Lower leg skin (tissue), 4 donors: ENCODE measurements at places on chromosomes 6 and 20. TPM values are rescaled to one million over a fixed set of nuclear protein-coding genes. Genes with fewer than 3 reads are reported as not detected.

Gene PPP1R16B
- 0.72 TPM for total RNA-seq

- no peak for DNase-seq
These were observed 269.0 kb downstream of the UST start for GRCh38 chr6:149015535-149016525.

DNA sequence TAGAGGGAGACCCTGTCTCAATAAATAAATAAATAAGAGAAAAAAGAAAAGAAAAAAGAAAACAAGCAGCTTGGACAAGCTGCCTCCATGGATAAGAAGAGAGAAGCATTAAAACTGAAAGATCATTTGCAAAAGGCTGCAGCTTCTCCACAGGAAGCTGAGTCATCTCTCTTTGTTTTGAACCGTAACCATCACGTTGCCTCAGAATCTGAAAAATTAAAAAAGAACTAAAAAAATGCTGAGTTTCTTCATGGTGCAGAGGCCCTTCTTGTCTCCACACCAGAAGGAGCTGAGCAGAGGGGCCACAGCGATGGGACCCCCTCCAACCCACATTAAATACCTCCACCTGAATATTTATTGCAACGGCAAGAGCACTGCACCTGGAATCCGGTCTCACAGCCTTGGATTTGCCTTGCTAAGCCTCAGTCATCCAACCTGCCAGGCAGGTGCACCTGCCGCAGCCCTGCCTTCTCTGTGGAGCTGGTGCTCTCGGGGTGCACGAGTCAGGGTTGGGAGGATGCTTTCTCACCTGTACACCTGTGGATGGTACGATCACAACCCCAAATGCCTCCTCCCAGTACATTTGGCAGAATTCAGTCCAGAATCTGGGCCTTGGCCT lies 28.1 kb downstream of the TOX2 start:
- no peak for DNase-seq

DNA sequence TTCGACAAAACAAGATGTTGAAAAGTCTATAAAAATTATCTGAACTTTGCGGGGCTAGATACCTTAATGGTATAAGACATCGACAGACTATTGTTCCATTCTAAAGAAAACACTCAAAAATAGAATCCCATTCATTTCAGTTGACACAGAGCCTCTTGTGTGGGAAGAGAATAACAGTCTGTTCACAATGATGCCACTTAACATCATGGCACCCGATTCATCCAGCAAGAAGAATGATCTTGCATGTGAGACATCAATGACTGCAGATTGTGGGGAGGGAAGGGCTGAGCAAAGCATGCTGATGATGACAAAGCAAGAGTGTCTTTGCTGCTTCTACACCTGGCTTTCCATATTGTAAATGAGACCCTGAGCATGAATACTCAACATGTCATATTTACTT lies 49.7 kb upstream of the ARMH2 start:
- no peak for DNase-seq

Gene PKIG
- 42.6 TPM for total RNA-seq

DNA sequence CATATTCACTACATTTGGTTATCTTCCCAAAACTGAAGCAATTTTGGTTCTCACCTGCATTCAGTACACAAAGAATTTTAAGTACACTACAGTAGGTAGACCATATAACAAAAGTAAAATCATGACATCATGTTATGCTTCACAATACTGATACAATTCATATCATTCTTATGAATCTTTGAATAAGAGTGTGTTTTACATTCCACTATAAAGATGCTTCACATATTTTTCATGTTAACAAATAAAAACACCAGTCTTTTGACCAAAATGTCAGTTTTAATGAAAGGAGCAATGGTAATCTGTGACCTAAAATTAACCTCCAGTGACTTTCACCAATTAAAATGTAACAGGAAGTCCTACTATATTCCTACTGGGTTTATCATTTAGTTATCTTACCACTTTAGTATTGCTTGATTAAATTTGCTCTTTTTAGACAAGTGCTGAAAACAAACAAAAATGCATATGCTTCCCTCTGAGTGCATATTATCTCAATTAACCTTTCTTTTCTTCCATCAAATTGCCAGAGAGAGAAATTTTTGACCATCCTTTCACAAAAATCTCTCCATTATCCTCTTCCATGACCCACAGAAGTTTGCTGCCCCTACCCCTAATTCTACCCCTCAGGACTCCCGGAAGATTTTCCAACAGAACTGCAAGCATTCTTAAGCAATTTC lies 49.3 kb downstream of the PHIP start:
- no peak for DNase-seq
